ENCODE measurements at places on chromosomes 1 and 21.

DNA sequence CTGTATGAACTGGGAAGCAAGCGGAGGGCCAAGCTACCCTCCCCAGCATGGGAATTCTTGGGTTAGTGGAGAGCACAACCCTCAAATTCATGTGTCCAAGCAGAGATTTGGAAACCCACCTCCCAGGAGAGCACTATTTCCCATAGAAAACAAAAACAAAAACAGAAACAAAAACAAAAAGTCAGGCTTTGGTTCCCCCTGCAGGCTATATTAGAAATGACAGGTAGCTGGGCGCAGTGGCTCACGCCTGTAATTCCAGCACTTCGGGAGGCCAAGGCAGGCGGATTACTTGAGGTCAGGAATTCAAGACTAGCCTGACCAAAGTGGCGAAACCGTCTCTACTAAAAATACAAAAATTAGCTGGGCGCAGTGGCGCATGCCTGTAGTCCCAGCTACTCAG is 10.8 kb downstream of the MINDY1 start:
- DNase-seq = no peak

DNA sequence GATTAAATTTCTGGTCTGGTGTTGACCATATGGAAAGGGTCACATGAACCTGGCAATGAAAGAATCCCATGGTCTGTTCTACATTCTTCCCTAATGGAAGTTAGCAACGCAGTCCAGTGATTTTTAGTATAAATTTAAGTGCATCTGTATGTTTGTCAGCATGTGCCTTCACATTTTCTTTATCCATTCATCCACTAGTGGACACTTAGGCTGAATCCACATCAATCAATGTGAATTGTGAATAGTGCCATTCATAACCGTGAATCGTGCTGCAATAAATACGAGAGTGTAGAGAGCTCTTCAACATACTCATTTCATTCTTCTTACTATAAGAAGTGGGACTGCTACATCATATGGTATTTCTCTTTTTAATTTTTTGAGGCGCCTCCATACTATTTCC is 12.7 kb upstream of the IFI16 start:
- no peak for DNase-seq

DNA sequence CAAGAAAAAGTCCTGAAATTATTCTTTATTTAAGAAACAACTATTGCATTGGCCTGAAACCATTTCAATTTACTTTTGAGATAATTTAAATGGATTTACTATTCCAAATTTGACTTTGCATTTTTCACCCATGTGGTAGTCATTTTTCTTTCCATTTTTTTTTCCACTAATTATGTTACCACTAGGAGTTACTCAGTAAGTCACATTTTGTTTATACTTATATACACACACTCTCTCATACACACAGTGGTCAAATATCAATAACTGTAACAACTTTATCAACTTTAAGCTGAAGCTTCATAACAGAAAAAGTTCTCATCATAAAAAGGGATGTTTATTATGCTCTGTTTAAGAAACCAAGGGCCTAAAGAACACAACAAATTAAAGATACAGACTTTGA is 222.8 kb downstream of the SIPA1L2 start:
- DNase-seq = no peak

- DNase-seq = no peak
Measured at GRCh38 chr1:39141925-39142324, 62.6 kb upstream of the MACF1 start.

DNA sequence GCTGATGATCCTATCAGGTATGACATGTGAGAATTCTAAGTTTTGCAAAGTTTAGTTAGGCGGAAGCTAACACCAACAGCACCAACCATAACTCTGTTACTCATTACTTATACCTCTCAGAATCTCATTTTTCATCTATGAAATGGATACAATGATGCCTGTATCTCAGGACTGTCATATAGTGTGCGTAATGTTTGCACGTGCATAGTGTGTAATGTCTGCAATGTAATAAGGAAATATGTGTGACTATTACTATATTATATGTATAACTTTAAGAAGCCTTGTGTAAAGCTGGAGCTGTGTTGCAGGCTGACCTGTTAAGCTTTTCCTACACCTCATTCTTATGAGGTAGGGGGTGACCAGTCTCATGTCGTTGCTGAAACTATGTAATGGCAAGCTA is 13.0 kb downstream of the ADCY10 start:
- DNase-seq = no peak

- DNase-seq = no peak
Measured at GRCh38 chr1:109444346-109444745, 18.1 kb upstream of the PSMA5 start.

DNA sequence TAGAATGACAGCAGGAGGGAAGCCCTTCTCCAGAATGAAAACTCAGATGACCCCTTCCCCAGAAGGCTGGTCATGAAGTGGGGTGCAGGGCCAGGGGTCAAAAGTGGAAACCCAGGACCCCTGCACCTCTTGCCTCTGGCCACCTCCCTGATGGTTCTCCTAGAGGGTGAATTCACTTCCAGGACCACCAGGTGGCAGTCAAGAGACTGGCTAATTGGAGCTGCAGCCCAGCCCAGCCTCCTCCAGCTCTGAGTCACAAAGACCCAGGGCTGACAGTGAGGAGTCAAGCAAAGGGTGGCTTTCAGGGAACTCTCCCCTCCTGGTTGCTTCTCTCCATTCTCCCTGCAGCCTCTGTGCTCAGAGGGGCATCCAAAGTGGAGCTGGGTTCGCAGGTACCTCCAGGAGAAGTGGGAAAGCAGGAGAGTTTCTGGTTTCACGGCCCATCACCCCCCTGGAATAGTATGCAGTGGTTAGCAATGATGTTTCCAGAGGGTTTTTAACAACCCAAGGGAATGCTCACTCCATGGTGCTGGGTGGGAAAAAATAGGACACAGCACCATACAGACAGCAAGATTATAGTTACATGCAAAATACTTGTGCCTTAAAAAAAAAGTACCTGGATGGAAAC is 6.1 kb upstream of the EPHB2 start:
- DNase-seq = peak; percentile 68

DNA sequence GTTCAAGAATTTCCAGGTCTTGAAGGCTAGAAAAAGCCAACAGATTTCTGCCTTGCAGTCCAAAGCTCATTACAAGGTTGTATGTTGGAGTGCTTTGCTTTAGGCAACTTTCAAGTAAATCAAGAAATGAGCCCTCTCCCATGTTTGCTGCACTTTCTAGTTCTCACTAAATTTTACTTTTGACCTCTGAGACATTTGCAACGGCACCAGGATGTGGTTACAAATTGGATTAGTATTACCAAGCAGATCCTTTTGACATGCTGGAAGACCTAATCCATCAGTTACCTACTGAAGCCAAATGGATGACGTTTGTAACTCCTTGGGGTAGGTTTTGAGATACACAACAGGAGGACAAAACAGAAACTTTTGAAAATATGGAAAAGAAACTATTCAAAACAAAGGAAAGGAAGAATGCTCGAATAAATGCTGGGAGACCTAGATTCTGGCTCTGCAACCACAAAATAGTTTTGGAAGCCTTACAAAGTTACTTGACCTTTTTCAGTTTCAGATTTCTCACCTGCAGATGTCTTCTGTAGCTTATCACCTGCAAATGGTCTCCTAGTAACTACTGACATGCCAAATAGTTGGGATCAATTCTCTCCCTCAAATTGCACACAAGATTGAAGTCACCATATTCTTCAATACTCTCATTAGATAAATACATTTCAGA is 251.7 kb upstream of the ADGRL2 start:
- no peak for DNase-seq

- no peak for DNase-seq
Measured at GRCh38 chr1:69985376-69985775, 220.0 kb downstream of the LRRC40 start.

GRCh38 chr1:231410036-231410612 is 12.0 kb downstream of the EGLN1 start:
- no peak for DNase-seq

Data from stimulated activated CD4-positive, alpha-beta T cell treated with anti-CD3 and anti-CD28 coated beads, Interleukin-4, amount 100 ng/mL, for 4 hours (primary cell).